ENCODE measurements at places on chromosomes 4 and X. TPM values are rescaled to one million over a fixed set of nuclear protein-coding genes. Genes with fewer than 3 reads are reported as not detected.

DNA sequence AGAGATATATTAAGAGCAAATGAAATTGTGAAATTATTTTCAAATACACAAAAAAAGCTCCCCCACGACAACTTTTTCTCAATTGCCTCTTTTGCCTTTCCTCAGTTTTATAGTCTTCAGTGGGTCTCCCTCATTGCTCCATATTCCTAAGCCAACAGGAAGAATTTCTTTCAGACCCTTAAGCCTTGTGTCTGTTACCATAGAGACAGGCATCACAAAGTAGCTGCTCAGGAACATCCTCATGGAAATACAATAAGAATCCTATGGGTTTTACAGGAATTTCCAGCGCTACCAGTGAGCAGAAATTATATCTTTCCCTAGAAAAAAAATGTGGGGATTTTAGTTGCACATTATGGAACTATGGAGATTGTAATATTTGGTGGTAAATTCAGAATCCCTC lies 121.9 kb upstream of the DMD start:
- no peak for DNase-seq
- H3K27me3 ChIP-seq = no peaks in the 10 kb centered on the region
- H3K27ac ChIP-seq = no peak overlapping the region
- no peaks in the 10 kb centered on the region for H3K4me1 ChIP-seq

DNA sequence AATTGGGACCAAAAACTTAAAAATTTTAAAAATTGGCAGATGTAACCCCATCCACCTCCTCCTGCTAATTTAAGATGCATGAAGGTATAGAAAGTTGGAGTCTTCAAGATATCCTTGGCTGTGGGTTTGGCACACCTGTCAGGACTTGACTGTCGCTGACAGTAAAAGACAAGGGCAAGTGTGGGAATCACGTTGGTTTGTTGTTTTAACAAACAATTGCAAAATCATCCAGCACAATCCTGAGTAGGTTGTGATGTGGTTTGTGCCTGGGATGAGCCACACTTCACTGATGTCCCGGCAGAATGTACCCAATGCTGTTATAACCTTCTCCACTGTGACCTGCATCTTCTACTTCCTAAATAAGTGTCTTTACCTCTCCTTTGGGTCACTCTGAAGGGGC lies 24.0 kb downstream of the HOPX start:
- H3K27me3 ChIP-seq = peaks cover 56% of the 10 kb centered on the region
- H3K36me3 ChIP-seq = no peaks in the 10 kb centered on the region
- H3K27ac ChIP-seq = no peak overlapping the region
- DNase-seq = no peak
- no peak overlapping the region for H3K4me3 ChIP-seq
- H3K4me1 ChIP-seq = peaks cover 13% of the 10 kb centered on the region

DNA sequence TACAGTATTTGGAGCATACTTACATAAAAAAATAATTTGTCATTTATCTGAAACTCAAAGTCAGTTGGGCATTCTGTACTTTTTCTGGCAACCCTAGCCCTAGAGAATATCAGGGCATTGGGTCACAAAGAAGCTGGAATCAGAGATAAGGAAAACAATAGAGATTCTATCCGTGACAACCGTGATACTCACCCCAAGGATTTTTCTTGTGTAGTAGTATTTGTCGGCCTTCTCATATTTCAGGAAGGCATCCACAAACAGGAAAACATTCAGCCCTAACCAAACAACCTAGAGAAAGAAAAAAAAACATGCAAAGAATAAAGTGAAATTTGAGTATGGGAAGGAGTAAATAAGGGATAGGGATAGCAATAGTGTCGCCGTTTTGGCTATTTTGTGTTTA lies 3.6 kb downstream of the NOX1 start:
- no peak overlapping the region for H3K4me3 ChIP-seq
- no peak overlapping the region for H3K27ac ChIP-seq
- H3K4me1 ChIP-seq = no peaks in the 10 kb centered on the region
- no peaks in the 10 kb centered on the region for H3K27me3 ChIP-seq
- no peaks in the 10 kb centered on the region for H3K36me3 ChIP-seq
- DNase-seq = no peak

DSPP gene
- total RNA-seq = not detected

DNA sequence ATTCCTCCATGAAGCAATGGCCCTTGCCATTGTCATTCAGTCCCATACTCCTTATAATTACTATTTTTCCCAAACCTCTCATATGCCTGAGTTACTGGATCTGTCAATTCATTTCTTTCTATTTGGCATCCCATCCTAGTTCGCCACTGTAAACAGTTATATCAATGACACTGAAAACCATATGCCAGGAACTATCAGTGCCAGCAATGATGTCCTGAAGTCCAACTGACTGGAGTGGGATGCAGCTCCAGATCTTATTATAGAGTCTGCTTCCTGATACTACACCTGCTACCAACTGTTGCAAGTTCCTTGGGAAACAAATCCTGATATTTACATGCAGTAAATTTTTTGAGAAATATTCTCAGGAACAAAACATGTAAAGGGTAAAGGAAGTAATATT lies 27.0 kb upstream of the BANK1 start:
- DNase-seq = no peak
- no peaks in the 10 kb centered on the region for H3K4me1 ChIP-seq
- no peak overlapping the region for H3K4me3 ChIP-seq
- H3K36me3 ChIP-seq = no peaks in the 10 kb centered on the region
- no peak overlapping the region for H3K27ac ChIP-seq

DNA sequence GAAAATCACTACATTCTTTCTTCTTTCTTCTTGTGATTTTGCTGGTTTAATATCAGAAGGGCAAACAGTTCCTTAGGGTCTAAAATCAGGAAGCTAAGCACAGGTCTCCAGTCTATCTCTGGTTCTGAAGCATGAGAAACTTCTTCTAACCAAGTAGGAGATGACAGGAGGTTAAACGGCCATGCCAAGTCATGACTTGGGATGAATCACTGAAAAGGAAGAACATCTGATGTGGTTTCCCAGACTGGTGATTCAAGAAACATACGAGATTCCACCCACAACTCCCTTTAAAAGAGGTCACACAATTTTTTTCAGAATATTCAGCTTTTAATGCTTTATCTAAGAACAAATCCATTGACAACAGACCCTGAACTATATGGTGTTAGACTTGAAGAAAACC lies 684.0 kb upstream of the PRKX start:
- H3K27ac ChIP-seq = no peak overlapping the region
- H3K4me3 ChIP-seq = no peak overlapping the region
- no peaks in the 10 kb centered on the region for H3K4me1 ChIP-seq
- H3K36me3 ChIP-seq = no peaks in the 10 kb centered on the region

- H3K27me3 ChIP-seq = no peaks in the 10 kb centered on the region
- DNase-seq = no peak
- no peaks in the 10 kb centered on the region for H3K4me1 ChIP-seq
- H3K36me3 ChIP-seq = no peaks in the 10 kb centered on the region
These were observed 9.9 kb upstream of the SLC25A43 start for GRCh38 chrX:119389214-119389613.

DNA sequence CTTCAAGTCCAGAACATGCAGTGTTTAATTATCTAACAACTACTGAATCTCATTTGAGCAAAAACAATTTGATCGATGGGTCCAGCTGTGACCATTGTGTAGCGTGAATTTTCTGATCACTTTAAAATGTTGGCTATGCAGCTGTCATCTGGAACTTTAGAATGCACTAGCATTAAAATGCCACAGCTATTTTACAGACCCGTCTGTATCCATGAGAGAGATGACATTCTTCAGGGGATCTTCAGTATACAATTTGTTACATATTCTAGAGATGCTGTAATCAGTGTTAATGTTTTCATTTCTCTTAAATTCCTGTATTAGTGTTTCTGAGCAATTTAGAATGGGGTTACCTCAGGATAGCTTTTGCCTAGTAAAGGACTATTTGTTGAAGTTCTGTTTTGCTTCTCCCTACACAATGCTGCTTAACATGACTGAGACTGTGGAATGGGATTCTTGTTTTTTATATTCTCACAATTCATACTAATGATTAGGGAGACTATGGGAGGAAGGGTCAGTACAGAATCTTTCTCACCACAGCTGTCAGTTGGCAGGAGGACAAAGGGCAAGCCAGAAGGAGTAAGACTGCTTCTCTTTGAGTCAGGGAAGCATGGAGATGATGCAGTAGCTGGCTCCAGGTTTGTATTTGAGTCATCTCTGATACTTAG lies 13.2 kb upstream of the CTSO start:
- H3K36me3 ChIP-seq = no peaks in the 10 kb centered on the region
- H3K27ac ChIP-seq = no peak overlapping the region
- H3K4me3 ChIP-seq = no peak overlapping the region
- H3K4me1 ChIP-seq = no peaks in the 10 kb centered on the region
- DNase-seq = no peak

Measured in H1 (cell line).